H9 (cell line): ENCODE measurements at places on chromosomes 5 and 9. TPM values are rescaled to one million over a fixed set of nuclear protein-coding genes. Genes with fewer than 3 reads are reported as not detected.

DNA sequence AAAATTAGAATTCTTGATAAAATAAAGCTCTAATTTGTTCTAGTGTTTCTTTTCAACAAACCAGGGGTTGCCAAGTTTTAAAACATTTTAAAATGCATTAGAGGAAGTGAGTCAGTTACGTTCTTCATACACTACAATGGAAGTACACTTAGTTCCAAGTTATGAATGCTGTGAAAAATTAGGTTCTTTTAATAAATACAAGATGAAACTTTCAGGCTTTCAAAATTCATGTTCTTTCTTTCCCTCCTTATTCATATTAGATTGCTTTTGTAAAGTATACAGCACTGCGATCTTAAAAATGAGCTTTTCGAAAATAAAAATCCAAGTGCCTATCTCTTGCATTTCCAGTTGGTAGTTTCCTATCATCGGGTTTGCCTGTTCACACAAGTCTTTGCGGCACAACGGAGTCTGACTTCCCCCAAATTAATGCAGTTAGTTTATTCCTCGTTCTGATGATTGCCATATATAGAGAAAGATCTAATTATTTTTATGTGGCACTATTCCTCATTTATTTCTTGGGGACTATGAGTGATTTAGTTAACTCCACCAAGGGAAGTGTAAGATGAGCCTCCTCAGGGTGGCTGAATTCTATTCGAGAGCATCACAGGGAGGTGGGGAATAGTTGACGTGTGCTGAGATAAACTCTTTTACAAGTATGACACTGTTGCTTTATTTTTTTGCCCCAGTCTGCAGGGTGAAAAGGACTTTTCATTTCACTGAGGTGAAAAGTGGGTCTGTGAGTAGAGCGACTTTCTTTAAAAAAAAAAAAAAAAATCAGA, 238.2 kb downstream of the CD180 start:
- H3K4me1 ChIP-seq: peaks cover 8% of the 10 kb centered on the region; the same call in 1 of the 2 replicates
- no peaks in the 10 kb centered on the region for H3K36me3 ChIP-seq
- DNase-seq: no peak
- no peaks in the 10 kb centered on the region for H3K27me3 ChIP-seq
- no peak overlapping the region for H3K27ac ChIP-seq
- H3K4me3 ChIP-seq: peak overlapping the region; percentile 26

DNA sequence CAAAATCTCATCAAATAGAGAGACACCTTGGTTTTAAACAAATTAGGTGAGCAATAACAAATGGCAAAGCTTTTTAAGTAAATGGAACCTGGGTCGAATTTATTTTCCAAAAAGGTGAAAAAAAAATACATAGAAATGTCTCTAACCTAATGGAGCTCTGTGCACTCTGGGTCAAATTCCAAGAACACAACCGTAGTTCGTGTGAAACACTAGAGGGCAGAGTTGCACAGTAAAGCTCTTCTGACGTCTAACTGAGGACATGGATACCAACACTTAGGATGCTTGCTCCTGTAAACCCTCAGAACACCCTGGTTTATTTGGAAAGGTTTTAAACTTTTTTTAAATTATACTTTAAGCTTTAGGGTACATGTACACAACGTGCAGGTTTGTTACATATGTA, 18.9 kb downstream of the MARCHF11 start:
- no peak overlapping the region for H3K27ac ChIP-seq
- H3K4me1 ChIP-seq: no peaks in the 10 kb centered on the region
- H3K36me3 ChIP-seq: no peaks in the 10 kb centered on the region
- H3K4me3 ChIP-seq: no peak overlapping the region
- no peaks in the 10 kb centered on the region for H3K27me3 ChIP-seq

DNA sequence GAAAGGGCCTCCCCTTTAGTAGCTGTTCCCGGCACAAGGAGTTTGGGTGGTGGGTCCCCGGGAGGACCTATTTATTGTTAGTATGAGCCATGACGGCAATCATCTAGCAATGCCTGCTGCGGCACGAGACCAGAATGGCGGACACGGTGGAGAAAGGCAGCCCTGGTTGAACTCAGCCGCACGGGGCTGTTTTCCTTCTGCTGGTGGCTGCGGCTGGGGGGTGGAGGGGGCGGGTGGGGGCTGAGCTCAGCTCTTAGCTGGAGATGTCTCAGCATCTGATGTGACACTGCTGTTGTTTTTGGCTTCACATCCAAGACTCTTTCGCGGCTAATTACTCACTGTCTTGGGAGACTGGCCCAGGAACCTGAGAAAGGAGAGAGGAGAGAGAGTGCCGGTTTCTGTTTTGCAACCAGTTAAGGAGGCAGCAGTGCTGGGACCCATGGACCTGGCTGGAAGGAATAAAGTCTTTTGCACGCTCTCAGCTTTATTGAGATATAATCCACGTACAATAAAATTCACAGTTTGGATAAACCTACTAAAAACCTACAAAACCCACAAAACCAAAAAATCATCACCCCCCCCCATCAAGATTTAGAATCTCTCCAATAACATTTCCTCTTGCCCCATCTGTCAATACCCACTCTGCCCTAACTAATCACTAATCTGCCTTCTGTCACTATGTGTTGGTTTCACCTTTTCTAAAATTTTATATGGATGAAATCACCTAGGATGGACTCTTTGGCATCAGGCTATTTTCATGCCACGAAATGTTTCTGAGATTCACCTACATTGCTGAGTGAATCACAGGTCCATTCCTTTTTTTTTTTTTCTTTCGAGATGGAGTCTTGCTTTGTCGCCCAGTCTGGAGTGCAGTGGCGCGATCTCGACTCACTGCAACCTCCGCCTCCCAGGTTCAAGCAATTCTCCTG, 81.8 kb upstream of the NEURL1B start:
- H3K27me3 ChIP-seq: no peaks in the 10 kb centered on the region
- no peaks in the 10 kb centered on the region for H3K4me1 ChIP-seq
- DNase-seq: no peak
- H3K36me3 ChIP-seq: no peaks in the 10 kb centered on the region

DNA sequence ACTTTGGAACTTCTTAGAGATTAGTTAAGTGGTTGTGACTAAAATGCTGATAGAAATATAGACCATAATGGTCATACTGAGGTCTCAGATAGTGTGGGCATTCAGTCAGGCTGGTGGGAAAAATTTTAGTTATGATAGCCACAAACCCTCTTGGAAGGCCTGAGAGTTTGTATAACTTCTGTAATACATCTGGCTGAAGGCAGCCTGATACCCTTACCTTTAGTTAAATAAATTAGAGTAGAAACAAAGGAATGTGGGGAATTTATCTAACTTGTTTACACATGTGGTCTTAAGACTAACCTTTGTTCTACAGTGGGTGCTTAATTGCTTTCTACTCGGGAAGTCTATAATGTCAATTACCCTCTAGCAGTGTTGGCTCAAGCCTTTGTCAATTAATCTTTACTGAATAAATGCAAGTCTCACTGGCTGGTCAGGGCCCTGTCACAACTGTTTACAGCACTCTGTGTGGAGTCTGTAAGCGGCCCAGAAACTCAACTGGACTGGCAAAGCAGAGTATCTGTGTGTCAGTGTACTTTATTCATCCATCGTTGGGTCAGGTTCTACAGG, 184.0 kb downstream of the FBXO4 start:
- DNase-seq: no peak
- peaks cover 6% of the 10 kb centered on the region for H3K36me3 ChIP-seq
- no peak overlapping the region for H3K4me3 ChIP-seq
- no peak overlapping the region for H3K27ac ChIP-seq
- H3K4me1 ChIP-seq: no peaks in the 10 kb centered on the region
- no peaks in the 10 kb centered on the region for H3K27me3 ChIP-seq

- no peaks in the 10 kb centered on the region for H3K36me3 ChIP-seq
- no peak overlapping the region for H3K4me3 ChIP-seq
- no peak overlapping the region for H3K27ac ChIP-seq
- no peak for DNase-seq
- no peaks in the 10 kb centered on the region for H3K4me1 ChIP-seq
Measured at GRCh38 chr9:82601293-82601771, 461.6 kb downstream of the RASEF start.

GRCh38 chr5:150279330-150280020, 10.1 kb downstream of the CAMK2A start:
- no peak for DNase-seq
- no peaks in the 10 kb centered on the region for H3K36me3 ChIP-seq
- H3K27me3 ChIP-seq: no peaks in the 10 kb centered on the region
- H3K4me3 ChIP-seq: no peak overlapping the region
- no peaks in the 10 kb centered on the region for H3K4me1 ChIP-seq

- no peak overlapping the region for H3K27ac ChIP-seq
- H3K27me3 ChIP-seq: no peaks in the 10 kb centered on the region
- no peak overlapping the region for H3K4me3 ChIP-seq
- no peaks in the 10 kb centered on the region for H3K36me3 ChIP-seq
- H3K4me1 ChIP-seq: no peaks in the 10 kb centered on the region
Measured at GRCh38 chr5:61771062-61771461, 439.0 kb downstream of the ZSWIM6 start.

DNA sequence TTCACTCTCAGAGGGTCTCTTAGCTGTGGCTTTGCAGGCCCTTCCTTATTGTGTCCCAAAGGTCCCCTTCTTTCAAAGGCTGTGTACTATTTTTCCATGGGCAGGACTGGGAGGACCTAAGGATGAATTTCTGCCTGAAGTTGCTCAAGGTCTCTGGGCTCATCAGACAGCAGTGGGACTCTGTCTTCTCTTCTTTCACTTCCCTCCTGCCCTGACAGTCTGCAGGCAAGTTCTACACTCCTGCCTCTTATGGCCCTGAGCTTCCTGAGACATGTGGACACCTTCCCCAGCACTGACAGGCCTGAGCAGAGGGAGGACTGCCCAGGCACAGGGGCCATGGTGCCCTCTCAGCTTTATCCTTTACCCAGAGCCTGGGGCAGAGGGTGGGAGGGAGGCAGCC, 14.8 kb downstream of the ENHO start:
- no peak overlapping the region for H3K4me3 ChIP-seq
- peaks cover 11% of the 10 kb centered on the region; the same call in 1 of the 2 replicates for H3K4me1 ChIP-seq
- no peak overlapping the region for H3K27ac ChIP-seq

GRCh38 chr9:130461218-130461630, 16.5 kb downstream of the ASS1 start:
- no peaks in the 10 kb centered on the region for H3K4me1 ChIP-seq
- no peak overlapping the region for H3K27ac ChIP-seq
- peaks cover 6% of the 10 kb centered on the region; the same call in 1 of the 2 replicates for H3K36me3 ChIP-seq
- H3K27me3 ChIP-seq: no peaks in the 10 kb centered on the region
- H3K4me3 ChIP-seq: no peak overlapping the region

- no peaks in the 10 kb centered on the region for H3K36me3 ChIP-seq
- no peak overlapping the region for H3K27ac ChIP-seq
- H3K4me1 ChIP-seq: no peaks in the 10 kb centered on the region
- H3K4me3 ChIP-seq: no peak overlapping the region
- DNase-seq: no peak
Measured at GRCh38 chr5:159456722-159457465, 126.6 kb upstream of the IL12B start.

- H3K4me1 ChIP-seq: no peaks in the 10 kb centered on the region
- peak; percentile 24 for DNase-seq
- no peak overlapping the region for H3K27ac ChIP-seq
Measured at GRCh38 chr5:150660108-150660831, 781 bp upstream of the MYOZ3 start.

DNA sequence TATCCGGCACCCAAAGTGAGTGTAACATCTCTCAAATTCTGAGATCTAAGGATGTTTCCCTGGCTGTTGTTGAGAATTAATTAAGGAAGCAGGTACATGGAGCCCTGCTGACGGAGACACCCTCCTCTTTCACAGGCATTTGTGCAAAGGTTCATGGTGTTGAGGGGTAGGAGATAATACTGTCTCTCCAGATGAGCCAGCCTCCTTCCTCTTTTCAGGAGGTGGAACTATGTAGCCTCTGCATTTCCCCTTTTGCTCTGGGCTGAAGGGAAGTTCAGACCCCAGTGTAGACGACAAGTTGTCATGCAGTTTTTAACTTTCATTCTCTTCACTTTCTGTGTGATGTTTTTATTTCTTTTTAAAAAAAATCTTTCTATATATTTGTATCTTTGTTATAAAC, 107.5 kb downstream of the GALNT10 start:
- H3K4me1 ChIP-seq: no peaks in the 10 kb centered on the region
- H3K36me3 ChIP-seq: no peaks in the 10 kb centered on the region
- DNase-seq: no peak
- no peak overlapping the region for H3K4me3 ChIP-seq

DNA sequence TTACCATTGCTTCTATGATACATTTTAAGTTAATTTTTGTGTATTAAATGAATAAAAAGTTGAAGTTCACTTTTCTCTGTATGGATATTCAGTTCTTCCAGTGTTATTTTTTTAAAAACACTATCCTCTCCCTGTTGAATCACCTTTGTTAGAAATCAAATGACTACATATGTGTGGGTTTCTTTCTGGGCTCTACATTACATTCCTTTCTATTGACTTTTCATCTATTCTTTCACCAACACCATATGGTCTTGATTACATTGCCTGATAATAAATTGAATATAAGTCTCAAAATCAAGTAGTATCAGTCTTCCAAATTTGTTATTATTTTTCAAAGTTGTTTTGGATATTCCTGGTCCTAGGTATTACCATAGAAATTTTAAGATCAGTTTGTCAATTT, 7.3 kb upstream of the RASEF start:
- H3K36me3 ChIP-seq: no peaks in the 10 kb centered on the region
- H3K4me1 ChIP-seq: no peaks in the 10 kb centered on the region
- no peak overlapping the region for H3K4me3 ChIP-seq
- DNase-seq: no peak

DNA sequence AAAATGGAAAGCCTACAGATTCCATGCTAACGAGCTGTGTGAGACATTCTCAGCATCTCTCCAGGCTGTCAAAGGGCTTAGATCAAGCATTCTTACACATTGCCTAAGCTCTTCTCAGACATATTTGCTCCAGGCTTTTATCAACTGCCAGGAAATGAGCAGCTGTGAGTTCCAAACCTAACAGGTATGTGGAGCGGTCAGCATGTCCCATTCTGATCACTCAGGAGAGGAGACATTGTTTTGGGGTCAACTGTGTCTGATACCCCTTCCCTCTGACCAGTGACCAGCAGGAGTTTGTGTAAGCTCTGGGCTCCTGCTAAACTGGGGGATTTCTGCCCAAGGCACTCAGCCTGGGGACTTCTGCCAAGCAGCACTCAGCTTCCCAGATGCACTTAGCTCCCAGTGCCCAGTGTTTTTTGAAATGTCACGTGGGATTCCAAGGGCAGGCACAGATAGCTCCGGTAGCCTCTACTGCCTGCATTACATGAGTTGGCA, 229.1 kb downstream of the SEC61B start:
- H3K4me3 ChIP-seq: no peak overlapping the region
- H3K27ac ChIP-seq: no peak overlapping the region
- no peaks in the 10 kb centered on the region for H3K4me1 ChIP-seq
- H3K36me3 ChIP-seq: no peaks in the 10 kb centered on the region
- DNase-seq: no peak

DNA sequence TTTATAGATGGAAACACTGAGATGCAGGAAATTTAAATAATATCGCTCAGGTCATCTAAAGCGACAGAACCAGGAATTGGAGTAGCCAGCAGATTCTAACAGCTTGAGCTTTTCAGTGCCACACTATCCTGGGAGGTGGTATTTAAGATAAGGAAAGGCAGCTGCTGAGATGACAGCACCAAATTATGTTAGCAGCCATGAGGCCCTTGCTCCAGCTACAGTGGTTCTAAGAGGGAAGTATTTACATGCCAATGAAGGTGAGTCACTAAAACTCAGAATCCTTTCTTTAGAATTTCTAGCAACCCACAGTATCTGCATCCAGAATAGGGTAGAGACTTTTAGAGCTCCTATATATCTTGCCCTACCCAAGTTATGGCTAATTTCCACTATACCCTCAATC, 127.0 kb upstream of the VLDLR start:
- H3K27ac ChIP-seq: no peak overlapping the region
- no peaks in the 10 kb centered on the region for H3K27me3 ChIP-seq

Gene WWC1
- 28.2 and 30.7 TPM in 2 replicates for total RNA-seq

Gene FOXD4L5
- 0.13 TPM in 1 of 2 replicates, not detected in the other for total RNA-seq

Gene EQTN
- not detected in 2 replicates for total RNA-seq

Gene TNPO1
- 164 TPM in 2 replicates for total RNA-seq

Gene SPTAN1
- total RNA-seq: 210 and 213 TPM in 2 replicates
